ENCODE measurements at places on chromosomes 7 and 10.

- DNase-seq = no peak
Measured at GRCh38 chr10:96513305-96513697, 425 bp downstream of the TLL2 start.

GRCh38 chr7:17493446-17493845 lies 195.0 kb downstream of the AHR start:
- peak; percentile 34 for DNase-seq

- no peak for DNase-seq
Measured at GRCh38 chr7:77288676-77289320, 89.2 kb upstream of the FGL2 start.

GRCh38 chr7:40827222-40828085 lies 692.6 kb downstream of the SUGCT start:
- DNase-seq = peak; percentile 71

DNA sequence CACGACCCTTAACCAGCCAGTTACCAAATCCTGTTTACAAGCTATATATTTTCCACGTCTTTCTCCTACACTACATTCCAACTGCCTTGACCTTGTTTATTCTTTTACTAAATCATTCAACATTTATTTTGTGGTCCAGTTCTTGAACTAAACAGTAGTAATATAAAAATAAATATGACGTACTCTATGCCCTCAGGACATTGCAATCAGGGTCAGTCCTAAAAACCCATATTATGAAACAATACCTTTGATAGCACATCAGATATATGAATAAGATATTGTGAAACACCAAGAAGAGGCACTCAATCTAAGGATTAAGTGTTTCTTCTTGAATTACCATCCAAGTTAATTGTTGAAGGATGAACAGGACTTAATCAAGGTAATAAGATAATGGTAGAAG lies 52.5 kb upstream of the WNT16 start:
- DNase-seq = no peak

- no peak for DNase-seq
Measured at GRCh38 chr10:123496996-123497660, 169.0 kb upstream of the GPR26 start.

DNA sequence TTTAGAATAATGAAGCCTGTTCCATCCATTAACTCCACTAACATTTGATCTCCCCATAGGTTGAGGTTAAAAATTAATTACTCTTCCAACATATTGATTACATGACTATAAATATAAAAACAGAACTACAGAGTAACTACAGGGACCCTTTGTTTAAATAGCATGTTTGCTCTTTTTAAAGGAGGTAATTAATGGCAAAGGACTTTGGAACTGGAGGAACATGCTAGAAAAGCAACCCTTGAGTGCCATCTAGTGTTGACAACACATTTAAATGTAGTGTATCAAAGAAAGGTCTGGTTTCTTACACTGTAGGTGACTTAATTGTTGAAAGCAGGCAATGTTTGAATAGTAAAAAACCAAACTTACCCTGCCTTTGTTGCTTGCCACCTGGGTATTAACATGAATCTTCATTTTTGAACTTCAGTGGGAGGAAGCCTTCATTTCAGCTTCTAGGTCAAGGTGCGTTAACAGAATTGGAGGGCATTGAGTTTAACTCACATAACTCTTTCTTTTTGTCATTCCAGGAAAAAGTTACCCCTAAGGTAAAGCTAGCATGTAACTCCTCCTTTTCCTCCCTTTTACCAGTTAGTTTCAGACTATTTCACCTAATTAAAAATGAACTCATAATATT lies 52.6 kb upstream of the CAPZA2 start:
- DNase-seq = peak; percentile 69

DNA sequence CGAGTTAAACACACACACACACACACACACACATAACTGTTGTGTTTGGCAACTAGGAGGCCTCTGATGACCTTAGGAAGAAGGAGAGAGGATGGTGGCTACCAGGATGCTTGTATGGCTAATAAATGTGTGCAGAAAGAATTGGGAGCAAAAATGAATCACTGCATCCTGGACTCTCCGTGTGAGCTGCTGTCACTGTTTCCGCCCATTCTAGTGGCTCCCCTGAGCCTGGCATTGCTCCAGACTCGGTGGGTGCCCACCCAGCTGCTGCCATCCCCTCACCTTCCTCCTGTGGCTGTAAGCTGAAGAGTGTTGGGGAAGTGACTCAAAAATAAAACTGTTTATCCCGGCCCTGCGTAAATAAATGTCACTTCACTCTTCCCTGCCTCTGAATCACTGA lies 149.5 kb upstream of the MINDY3 start:
- DNase-seq = no peak

- DNase-seq = no peak
Measured at GRCh38 chr10:128065881-128066534, 60.2 kb downstream of the MKI67 start.

- DNase-seq = no peak
Measured at GRCh38 chr10:29412485-29412884, 123.6 kb downstream of the LYZL1 start.

GRCh38 chr10:11212288-11213085 lies 194.8 kb downstream of the CELF2 start:
- DNase-seq = no peak

DNA sequence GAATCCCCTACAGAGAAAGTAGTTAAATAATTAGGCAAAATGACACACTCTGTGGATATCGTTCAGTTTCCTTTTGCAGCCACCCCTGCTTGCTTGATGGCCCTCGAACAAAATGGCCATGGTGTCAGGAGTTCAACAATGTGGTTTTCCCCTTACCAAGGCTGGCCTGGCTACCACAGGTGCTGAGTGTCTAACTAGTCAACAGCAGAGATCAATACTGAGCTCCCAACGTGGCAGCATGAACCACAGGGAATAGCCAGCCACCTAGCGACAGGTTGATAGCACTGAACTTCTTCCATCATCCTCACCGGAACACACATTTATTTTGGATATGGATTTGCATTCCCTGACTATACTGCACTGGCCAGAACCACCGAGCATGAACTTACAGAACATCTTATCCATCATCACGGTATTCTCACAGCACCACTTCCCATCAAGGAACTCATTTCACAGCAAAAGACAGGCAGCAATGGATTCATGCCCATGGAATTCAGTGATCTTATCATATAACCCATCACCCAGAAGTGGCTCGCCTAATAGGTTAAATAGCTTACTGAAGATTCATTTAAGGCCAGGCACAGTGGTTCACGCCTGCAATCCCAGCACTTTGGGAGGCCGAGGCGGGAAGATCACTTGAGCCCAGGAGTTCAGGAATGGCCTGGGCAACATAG lies 6.3 kb downstream of the C10orf67 start:
- peak; percentile 80 for DNase-seq

DNA sequence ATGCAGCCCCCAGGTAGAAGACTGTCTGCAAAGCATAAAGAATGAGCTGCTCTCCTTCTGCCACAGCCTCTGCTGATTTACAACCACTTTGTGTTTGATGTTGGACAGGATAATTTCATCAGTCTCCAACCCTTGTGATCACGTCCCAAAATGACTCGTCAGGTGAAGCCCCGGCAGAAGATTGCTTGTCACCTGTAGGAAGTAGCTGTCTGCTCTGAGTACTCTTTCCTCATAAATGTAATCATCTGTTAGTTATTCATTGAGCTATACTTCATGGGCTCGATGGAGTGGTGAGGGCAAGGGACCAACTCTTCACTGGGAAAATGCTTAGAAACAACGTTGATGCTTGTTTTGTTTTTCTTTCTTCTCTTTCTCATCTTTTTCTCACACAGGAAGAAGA lies 290.9 kb upstream of the SP8 start:
- DNase-seq = no peak

DNA sequence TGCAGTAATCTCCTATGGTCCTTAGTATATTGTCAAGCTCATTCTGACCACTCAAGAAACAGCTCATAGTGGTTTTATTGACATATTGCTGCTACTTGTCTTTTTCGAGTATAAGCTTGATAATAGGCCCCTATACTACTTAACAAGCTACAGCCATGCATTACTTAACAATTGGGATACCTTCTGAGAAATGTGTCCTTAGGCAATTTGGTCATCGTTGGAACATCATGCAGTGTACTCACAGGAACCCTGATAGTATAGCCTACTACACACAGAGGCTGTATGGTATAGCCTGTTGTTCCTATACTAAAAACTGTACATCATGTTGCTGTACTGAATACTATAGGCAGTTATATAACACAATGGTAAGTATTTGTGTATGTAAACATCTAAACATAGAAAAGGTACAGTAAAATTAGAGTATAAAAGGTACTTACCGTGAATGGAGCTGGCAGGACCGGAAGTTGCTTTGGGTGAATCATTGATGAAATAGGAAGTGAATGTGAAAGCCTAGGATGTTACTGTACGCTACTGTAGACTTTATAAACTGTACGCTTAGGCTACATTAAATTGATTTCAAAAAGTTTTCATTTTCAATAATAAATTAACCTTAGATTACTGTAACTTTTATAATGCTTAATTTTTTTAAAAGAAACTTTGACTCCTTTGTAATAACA lies 160.9 kb downstream of the LRRC4 start:
- no peak for DNase-seq

- no peak for DNase-seq
Measured at GRCh38 chr10:96516337-96516736, 2.6 kb upstream of the TLL2 start.

DNA sequence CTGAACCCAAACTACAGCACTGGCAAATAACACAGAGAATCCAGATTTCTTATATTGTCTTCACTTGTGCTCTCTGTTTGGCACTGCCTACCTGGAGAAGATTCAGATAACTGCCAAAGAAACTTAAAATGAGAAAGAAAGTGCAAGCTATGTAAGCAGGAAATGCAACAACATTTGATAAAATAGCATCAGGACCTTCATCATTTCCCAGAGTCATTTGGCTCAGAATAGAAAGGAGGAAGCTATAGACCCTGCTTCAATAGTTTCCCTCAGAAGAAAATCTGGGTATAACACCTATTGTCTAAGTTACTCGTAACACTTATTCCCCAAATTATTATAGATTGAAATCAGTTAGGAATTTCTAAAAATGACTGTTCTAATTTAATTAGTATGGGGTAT lies 56.2 kb downstream of the CC2D2B start:
- DNase-seq = no peak

GRCh38 chr10:124075231-124075955 lies 18.0 kb downstream of the CHST15 start:
- no peak for DNase-seq

- DNase-seq = no peak
Measured at GRCh38 chr7:29091715-29092114, 54.6 kb downstream of the CPVL start.

GRCh38 chr7:7438851-7439250 lies 96.8 kb downstream of the COL28A1 start:
- peak; percentile 97 for DNase-seq

DNA sequence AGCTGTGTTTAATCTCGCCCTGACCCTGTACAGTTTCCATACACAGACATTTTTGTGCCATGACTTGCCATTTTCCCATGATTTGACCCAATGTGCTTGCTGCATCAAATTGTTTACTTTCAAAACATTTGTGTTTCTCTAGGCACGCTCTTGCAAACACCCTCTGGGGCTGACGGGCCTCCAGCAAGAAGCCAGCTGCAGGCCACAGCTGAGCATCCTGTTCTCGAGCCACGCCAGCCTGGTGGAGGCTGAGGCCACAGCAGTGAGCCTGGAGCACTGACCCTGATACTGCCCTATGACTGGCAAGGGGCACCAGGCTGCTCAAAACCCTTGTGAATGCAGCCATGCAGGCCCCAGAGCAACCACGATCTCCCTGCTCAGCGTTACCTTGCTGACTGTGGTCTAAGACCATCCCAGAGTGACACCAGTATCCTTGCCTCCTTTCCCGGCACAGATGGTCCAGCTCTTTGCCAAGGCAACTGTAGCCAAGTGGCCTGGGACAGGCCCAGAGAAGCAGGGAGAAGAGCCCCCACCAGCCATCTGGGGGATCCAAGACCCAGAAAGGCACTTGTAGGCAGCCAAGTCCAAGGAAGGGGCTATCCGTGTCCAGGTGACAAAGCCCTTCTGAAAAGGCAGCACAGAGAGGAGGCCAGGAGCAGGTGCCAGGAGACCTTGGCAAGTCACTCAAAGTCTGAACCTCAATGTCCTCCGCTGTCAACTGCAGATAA lies 78.5 kb downstream of the OAT start:
- DNase-seq = peak; percentile 21

DNA sequence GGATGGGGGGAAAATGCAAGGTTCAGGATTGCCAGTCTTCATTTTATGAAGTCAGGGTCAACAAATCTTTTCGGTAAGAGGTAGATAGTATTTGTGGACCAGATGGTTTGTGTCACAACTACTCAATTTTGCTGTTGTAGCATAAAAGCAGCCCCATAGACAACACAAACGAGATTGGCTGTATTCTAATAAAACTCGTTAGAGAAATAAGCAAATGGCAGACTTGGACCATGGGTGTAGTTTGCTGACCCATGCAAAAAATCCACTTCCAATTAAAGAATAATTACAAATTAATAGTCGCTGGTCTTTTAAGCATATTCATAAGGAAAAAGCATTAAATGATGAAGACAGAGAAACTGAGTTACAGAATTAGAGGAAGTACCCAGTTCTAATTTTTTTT lies 247.1 kb downstream of the CRPPA start:
- DNase-seq = no peak

- no peak for DNase-seq
Measured at GRCh38 chr7:128203710-128204214, 37.3 kb upstream of the LEP start.

- no peak for DNase-seq
Measured at GRCh38 chr10:76115471-76116155, 684.2 kb downstream of the LRMDA start.

GRCh38 chr7:38428041-38428440 lies 154.6 kb upstream of the TARP start:
- peak; percentile 66 for DNase-seq

GRCh38 chr7:138510003-138510402 lies 49.9 kb downstream of the TRIM24 start:
- no peak for DNase-seq

GRCh38 chr10:3542185-3542611 lies 242.8 kb downstream of the KLF6 start:
- peak; percentile 89 for DNase-seq

DNA sequence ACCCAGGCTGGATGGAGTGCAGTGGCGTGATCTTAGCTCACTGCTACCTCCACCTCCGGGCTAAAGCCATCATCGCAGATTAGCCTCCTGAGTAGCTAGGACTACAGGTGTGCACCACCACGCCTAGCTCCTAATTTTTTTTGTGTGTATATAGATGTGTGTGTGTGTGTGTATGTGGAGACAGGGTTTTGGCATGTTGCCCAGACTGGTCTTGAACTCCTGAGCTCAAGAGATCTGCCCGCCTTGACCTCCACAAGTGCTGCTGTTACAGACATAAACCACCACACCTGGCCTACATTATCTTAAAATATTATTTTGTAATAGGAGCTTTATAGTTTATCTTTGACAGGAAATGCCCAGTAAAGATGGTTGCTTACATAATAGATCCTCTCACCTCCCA lies 25.0 kb downstream of the FOXP2 start:
- no peak for DNase-seq

Data from fibroblast of upper back skin (primary cell).